ENCODE measurements at places on chromosomes 2 and 18.

DNA sequence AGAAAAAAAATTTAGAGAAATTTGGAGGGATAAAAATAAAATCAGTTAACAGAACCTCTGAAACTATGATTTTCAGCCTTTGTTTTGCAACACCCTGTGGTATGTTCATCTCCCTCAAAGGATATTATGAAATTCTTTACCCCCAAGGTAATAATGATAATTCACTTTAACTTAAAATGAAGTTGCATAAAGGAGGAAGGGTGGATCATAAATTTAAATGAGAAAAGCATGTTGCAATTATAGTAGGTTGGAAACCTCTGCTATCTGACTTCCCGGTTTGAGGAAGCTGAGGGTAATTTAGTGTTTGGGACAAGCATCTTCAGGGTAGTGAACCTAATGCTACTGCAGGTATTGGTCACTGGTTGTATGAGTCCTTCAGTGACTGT lies 102.9 kb downstream of the BABAM2 start:
- DNase-seq: no peak

DNA sequence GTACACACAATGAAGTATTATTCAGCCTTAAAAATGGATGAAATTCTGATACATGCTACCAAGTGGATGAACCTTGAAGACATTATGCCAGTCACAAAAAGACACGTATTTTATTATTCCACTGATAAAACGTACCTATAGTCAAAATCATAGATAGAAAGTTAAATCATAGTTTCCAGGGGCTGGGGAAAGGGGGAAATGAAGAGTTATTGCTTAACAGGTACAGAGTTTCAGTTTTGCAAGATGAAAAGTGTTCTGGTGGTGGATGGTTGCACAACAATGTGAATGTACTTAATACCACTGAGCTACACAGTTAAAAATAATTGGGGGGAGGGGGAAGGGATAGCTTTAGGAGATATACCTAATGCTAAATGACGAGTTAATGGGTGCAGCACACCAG lies 279.0 kb upstream of the STON1 start:
- no peak for DNase-seq

- no peak for DNase-seq
Observed at GRCh38 chr2:22078701-22079100, 954.9 kb downstream of the TDRD15 start.

DNA sequence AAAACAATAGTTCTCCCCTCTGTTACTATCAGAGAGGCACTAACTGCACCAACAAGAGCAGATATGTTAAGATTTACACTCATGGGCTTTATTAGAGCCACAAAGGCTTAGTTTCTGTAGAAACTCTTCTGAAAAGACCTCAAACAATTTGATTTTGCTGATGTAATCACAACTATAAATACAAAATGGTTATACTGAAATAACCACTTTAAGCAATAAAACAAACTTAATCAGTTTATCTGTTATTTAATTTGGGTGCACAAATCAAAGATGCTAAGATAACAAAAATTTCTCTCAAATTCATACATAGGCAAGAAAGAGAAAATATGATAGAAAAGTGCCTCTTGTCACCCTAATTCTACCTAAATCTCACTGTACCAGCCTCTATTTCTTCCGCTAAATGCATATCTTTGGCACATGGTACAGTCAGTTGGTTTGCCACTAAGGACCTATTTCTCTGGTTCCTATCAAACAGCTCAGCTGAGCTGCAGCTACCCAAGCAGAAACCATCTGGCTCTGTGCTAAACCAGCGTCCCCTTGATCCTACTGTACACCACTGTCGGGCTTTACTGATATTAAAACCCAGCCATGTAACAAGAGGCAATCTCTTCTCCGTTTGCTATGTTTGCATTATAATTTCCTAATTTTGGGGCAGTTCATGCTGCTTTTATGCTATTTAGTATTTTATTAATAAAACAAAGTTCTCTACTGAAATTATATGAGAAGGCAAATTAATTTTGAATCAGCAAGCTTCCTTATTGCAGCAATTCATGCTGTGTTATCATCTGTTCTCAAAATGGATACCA lies 60.1 kb downstream of the CWC22 start:
- no peak for DNase-seq

- no peak for DNase-seq
Observed at GRCh38 chr2:211981451-211981850, 557.2 kb downstream of the ERBB4 start.

DNA sequence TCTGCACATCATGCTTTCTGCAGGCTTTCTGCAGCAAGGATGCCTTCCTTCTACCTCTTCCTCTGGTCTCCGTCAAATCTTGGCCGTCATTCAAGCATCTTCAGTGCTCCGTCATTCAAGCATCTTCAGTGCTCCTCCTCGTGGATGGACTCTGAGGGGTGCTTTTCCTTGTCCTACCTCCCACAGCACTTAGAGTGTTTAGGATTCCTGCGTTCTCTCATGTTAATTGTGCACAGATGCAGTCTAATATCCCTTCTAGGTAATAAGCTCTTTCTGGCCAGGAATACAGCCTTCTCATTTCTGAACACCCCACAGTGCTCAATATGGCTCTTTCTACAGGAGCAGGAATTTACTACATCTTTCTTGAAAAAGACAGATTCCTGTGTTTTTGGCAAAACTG lies 59.8 kb downstream of the ZNF236 start:
- no peak for DNase-seq

DNA sequence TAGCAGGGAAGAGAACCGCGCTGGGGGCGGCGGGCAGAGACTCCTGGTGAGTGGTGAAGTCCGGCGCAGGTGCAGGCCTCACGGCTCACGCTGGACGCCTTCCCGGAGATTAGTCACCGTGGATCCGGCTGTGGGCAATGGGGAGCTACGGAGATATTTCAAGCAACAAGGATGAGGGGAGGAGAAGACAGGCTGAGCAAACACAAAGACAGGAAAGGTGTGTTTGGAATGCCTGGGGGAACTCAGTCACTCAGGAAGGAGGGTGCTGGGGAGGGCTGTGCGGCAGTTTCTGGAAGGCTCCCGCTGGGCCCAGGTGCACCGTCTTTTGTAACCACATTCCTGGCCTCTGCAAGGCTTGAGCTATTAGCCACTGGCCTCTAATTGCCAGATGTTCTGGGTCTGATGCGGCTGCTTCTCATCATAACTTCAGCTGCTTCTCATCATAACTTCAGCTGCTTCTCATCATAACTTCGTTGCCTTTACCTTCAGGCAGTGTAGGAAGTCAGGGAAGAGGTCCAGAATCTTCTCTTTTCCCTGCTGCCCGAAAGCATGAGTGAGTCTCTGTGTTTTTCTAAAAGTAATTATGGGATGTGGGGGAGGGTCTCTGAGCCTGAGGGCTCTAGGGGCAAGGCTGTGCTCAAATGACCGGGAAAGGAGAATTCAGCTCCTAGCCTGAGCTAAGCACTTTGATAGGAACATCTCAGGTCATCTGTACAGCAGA lies 118.9 kb downstream of the PXDN start:
- DNase-seq: no peak

DNA sequence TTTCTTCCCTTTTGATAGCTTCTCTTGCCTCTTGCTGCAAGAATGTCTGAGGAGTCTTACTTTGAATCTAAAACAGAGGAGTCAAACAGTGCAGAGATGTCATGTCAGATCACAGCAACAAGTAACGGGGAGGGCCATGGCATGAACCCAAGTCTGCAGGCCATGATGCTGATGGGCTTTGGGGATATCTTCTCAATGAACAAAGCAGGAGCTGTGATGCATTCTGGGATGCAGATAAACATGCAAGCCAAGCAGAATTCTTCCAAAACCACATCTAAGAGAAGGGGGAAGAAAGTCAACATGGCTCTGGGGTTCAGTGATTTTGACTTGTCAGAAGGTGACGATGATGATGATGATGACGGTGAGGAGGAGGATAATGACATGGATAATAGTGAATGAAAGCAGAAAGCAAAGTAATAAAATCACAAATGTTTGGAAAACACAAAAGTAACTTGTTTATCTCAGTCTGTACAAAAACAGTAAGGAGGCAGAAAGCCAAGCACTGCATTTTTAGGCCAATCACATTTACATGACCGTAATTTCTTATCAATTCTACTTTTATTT lies 133.5 kb upstream of the CDCA7 start:
- no peak for DNase-seq

All from esophagus squamous epithelium (tissue), 5 donors.